ENCODE measurements at places on chromosomes 6 and 20.

DNA sequence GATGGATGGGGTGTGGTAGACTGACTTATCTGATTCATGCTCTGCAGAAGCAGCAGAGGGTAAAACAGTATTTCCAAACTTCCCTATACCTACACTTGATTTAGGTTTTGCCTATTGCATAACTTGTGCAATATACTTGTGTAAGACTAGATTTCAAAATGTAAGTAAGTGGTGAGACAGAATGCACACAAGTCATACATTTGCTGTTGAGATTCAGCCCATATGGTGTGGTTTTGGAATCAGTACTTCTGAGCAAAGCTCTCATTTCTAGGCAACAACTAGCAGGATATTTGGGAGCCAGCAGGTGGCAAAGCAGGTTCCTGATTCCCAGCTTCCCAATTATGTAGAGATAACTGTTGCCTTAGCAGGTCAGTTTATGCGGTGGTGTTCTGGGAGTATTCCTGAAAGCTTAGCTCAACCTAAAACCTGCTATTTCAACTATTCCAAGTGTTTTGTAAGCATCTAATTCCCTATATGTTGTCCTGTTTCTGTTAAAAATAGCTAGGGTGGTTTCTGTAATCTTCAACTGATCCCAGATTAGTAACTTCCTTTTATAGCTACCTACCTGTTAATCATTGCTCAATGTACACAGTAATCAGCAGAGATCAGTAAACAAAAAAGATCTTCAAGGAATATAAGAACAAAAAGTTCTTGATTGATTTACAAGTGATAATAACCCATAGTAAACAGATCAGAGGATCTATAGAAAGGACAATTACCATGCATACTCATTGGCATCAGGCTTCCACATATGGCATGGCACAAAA lies 8.5 kb upstream of the FABP7 start:
- DNase-seq, result no peak

GRCh38 chr6:156281266-156281665 lies 495.9 kb upstream of the ARID1B start:
- no peak for DNase-seq

- no peak for DNase-seq
Observed at GRCh38 chr6:169942173-169942572, 190.8 kb downstream of the ERMARD start.

DNA sequence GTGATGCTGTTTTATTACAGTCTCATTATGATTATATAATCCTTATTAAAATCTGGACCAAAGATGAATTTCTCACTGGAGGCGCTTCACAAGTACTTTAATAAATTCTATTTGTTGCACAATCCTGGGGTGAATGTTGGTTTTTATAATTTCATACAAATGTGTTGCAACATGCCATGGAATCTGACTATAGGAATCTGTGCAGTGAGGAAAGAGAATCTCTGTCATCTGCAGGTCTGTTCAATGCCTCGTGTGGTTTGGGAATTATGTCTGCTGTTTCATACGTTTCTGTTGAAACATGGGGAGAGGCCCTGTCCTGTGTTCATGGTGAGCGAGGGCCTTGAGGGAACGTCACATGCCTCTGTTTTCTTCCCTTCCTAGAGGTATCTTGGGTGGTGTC lies 277.3 kb downstream of the CDH4 start:
- DNase-seq, result no peak

DNA sequence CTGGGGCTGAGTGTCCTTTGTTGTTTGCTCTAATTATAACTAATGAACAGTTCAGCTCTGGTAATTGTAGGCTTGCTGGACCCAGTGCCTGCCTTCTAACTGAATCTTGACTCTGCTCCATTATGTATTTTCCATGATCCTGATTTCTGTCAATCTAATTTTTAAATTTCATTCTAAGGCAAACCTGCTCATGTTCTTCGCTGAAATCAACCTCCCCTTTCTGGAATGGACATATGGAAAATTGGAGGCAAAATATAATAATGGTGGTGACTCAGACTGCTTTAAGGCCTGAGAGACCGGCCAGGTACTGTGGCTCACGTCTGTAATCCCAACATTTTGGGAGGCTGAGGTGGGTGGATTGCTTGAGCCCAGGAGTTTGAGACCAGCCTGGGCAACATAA lies 182.7 kb upstream of the AKAP12 start:
- DNase-seq, result no peak

GRCh38 chr6:30047220-30047619 lies 13.8 kb upstream of the POLR1H start:
- no peak for DNase-seq

GRCh38 chr6:85283436-85283835 lies 166.4 kb upstream of the NT5E start:
- DNase-seq, result no peak

DNA sequence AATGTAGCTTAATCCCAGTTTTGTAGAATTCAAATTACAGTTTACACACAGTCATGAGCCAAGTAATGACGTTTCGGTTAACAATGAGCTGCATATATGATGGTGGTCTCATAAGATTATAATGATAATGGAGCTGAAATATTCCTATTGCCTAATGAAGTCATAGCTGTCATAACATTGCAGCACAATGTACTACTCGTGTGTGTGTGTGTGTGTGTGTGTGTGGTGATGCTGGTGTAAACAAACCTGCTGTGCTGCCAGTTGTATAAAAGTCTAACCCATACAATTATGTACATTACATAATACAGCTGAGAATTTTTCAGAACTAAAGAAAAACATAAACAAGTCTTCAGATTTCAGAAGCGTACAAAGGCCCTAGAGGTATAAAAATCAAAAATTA lies 66.7 kb upstream of the ARID1B start:
- DNase-seq, result no peak

DNA sequence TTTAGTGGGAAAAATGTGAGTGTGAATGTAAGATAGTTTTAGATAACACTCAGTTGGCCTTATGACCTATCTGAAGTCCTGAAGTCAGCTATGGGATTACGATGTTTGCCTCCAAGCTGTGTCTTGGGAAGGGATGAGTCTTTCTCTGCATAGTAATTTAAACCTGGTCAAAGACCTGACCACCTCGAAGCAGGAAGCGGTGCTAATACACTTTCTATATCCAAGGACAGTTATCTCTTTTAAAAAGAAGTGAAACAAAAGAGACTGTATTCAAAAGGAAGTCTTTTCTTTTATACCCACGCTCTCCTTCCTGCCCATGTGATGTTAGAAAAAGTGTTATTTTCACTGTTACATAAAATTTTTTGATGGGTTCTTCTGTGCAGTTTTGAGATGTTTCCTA lies 94.9 kb downstream of the JARID2 start:
- no peak for DNase-seq

DNA sequence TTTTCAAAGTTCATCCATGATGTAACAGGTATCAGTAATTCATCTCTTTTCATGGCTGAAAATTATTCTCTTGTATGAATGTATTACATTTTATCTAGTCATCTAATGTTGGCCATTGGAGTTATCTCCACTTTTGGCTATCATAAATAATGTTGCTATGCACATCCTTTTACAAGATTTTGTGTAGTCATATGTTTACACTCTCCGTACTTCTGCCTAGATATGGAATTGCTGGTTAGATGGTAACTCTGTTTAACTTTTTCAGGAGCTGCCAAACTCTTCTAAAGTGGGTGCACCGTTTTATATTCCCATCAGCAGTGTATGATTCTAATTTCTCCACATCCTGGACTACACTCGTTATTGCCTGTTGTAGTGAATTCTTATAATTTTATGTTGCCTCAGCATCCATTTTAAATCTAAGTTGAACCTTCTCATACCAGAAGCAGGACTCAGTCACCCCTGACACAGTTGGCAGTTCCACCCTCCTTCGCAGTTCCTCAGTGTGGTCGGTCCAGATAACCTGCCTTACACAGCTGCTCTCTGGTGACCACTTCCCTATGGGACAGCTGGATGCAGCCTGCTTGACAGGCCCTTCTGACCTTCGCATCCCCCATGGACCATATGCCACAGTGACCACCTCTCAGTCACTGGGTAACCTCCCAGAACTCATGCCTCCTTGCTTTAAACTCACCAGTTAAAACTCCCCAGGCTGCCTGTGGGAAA lies 33.9 kb downstream of the KIZ start:
- no peak for DNase-seq

DNA sequence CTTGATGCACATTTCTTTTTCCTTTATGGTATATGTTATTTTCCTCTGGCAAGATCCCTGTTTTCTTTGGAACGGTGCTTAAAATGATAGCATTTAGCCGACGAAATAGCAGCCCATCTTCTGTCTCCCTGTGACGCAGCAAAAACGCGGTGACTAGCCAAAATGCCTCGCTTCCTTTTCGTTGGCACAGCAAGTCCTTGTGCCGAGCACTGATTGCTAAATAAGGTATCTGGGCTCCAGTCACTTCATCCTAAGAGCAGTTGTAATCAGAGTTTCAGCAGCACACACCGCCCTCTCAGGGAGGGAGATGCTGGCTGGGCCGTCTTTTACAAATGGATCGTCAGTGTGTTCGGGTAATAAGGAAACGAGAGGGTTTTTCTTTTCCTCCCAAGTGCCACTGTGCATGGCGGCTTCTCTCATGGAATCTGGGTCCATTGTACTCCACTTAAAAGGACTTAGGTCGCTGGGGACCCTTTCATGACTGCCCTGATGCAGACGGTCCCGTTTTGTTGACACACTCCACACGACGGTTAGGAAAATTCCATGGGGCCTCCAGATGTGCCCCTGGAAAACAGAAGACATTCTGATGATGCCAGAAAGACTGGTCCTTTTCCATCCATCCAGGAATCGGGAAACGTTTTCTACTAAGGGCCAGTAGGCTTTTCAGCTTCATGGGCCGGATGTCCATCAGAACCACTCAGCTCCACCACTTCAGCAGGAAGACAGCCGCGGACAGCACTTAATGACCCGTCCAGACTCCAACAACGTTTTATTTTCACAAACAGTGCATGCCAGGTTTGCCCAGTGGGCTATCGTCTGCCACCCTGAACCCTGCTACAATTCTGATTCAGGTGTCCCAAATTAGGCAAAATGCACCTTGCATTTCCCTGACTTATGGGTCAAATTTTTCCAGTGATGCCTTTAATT lies 185.5 kb downstream of the CDH4 start:
- DNase-seq, result no peak

DNA sequence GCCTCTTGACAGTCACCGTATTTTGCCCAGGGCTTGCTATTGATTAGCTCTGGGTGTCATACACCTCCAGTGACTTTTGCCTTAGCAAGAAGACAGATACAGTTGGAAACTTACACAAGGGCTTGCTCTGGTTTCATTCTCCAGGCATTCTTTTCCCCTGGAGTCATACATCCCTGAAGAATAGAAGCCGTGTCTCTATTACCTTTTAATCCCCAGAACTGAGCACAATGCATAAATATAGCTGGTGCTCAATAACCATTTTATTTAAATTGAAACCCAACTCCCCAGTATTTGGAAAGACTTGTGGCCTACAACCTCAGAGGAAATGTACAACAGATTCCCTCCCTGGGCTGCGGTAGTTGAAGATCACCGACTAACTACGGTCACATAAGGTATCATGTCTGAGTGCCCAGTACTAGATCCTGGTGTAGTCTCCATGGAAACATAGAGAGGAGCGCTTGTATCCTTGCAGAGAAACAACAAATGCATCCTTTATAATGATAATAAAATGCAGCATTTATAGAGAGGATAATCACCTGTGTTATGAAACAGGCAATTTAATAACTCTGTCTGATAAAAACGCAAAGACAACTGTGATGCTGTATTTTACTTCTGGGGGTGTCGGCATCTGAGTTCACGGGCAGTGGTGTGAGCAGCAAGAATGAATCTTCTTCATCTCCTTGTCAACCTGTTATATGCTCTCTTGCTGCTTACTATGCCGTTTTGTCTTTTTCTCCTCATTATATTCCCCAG lies 401.2 kb upstream of the AGPAT4 start:
- no peak for DNase-seq

DNA sequence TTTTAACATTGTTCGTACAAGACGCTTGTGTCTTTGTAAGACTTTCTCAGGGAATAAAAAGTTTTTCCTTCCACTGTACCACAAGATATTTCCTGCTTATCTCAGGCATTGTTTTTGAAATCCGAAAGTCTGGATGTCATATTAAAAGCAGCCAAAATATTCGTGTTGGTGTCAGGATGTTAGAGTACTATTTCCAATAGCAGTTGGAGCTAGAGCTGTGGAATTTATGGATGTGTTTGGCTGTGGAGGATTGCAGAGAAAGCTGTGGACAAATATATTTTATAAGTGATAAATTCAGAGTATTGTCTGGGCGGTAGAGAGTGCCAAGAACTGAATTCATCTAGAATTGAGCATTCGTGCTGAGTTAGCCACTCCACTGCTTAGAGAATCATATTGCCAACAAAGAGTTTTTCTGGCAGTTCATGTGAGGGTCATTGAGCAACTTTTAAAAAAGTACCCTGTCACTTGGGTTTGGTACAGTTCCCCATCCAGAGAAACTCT lies 57.7 kb downstream of the ZDHHC14 start:
- no peak for DNase-seq

DNA sequence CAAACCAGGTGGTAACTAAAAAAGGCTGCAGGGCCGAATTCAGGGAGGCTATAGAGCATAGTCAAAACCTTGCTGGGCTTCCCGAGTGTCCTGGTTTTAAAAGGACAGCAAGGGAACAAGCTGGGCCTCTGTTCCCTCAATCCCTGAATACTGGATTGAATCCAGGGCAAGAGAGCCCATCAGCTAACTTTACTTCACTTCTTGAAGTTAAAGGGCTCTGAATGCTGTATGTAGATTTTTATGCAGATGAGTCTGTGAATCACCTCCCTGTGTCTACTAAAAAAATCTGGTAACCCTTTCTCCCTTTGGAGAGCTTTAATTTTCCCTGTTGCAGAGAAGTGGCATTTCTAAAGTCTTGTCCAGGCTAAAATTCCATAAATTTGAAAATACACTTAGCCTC lies 29.5 kb downstream of the LYRM4 start:
- DNase-seq, result no peak

DNA sequence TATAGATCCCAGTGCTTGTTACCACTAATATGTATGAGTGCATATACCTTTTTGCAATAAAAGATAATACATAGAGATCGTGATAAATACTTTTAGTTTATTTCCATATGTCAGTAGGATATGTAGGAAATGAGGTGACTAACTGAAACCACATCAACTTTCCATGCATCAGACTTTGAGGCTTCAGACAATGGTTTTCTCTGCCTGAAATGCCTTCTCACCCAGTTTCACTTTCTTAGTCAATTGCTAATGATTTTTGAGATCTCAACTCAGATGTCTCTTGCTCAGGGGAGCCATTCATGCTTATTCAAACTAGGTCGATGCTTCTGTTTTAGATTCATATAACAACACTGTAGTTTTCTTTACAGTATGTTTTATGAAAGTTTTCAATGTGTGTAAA lies 626.6 kb upstream of the ADGRB3 start:
- no peak for DNase-seq

GRCh38 chr6:33962246-33963027 lies 158.6 kb upstream of the MLN start:
- DNase-seq, result no peak

DNA sequence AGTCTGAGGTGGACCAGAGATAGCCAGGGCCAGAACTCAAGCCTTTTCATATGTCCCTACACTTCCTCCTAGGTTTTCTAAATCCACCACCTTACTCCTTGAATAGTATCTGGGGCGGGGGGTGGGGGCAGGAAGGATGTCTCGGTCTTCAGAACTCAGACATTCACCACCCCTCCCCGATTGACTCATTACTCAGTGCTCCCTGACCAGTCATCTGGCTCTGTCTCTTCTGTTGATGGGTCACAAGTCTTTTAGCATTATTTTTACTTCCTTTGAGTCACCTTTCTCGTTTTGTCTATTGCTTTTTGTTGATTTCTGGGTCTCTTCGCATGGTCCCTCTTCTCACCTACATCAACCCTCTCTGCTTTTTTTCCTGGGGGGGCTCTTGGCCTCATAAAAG lies 23.3 kb downstream of the NOX3 start:
- DNase-seq, result no peak

All from amniotic stem cell (primary cell).